CD4-positive, alpha-beta T cell (primary cell): ENCODE measurements at places on chromosomes 16 and 17. TPM values are rescaled to one million over a fixed set of nuclear protein-coding genes. Genes with fewer than 3 reads are reported as not detected.

IGFBP4 gene
- 2.5 TPM for total RNA-seq

CPHXL2 gene
- total RNA-seq = not detected

RABEP2 gene
- total RNA-seq = 23.3 TPM

MT4 gene
- total RNA-seq = not detected

PRCD gene
- total RNA-seq = not detected

CFAP52 gene
- total RNA-seq = not detected

NUBP2 gene
- 38.1 TPM for total RNA-seq

HAS3 gene
- total RNA-seq = 3.2 TPM

HIC1 gene
- 2.4 TPM for total RNA-seq

KRT27 gene
- total RNA-seq = not detected

SRCIN1 gene
- 0.06 TPM for total RNA-seq

HAP1 gene
- total RNA-seq = 0.11 TPM

WFDC1 gene
- total RNA-seq = not detected

SULT1A1 gene
- total RNA-seq = 13.8 TPM

WNT9B gene
- not detected for total RNA-seq

ADGRG1 gene
- total RNA-seq = 2.3 TPM

SEPTIN1 gene
- 161 TPM for total RNA-seq

RAPGEFL1 gene
- 9.4 TPM for total RNA-seq

TNFRSF17 gene
- total RNA-seq = not detected
